Mesenteric fat pad (tissue), 1 donor: ENCODE measurements at places on chromosomes 2 and 18. TPM values are rescaled to one million over a fixed set of nuclear protein-coding genes. Genes with fewer than 3 reads are reported as not detected.

The SLC11A1 gene
- total RNA-seq = 122 TPM

The CCDC74A gene
- 0.96 TPM for total RNA-seq

The MC5R gene
- total RNA-seq = not detected

The SULT1C4 gene
- total RNA-seq = 2.1 TPM

The THADA gene
- 38.0 TPM for total RNA-seq

The PRSS56 gene
- total RNA-seq = not detected

The UGT1A3 gene
- not detected for total RNA-seq

GRCh38 chr2:53672881-53673522 is 94.6 kb upstream of the CHAC2 start:
- no peak for DNase-seq

GRCh38 chr2:31138037-31138962 is at the start of gene GALNT14:
Gene GALNT14 (minus strand): TSS chr2:31138440. CDS start chr2:31138086, 354 bp downstream.
- DNase-seq = peak; percentile 91

GRCh38 chr2:127633556-127634065 is 12.3 kb upstream of the GPR17 start:
- no peak for DNase-seq

DNA sequence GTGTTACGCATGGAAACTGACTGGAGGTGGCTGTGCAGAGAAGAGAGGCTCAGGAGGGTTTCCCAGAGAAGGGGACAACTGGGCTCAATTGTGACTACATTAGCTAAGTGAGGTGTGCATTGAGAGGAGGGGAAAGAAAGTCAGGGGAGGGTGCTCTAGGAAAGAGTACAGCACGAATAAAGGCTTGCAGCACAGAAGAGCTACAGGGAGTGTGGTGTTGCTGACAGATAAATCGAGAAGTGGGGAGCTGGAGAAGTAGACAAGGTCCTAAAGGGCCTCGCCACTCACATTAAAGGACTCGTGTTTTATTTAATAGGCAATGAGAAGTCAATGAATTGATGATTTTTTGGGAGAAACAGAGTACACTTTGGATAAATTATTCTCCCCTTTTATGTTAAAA is 65.7 kb upstream of the CTAGE1 start:
- no peak for DNase-seq

- DNase-seq = peak; percentile 62
These were observed 102.1 kb upstream of the HS6ST1 start for GRCh38 chr2:128420776-128421175.

DNA sequence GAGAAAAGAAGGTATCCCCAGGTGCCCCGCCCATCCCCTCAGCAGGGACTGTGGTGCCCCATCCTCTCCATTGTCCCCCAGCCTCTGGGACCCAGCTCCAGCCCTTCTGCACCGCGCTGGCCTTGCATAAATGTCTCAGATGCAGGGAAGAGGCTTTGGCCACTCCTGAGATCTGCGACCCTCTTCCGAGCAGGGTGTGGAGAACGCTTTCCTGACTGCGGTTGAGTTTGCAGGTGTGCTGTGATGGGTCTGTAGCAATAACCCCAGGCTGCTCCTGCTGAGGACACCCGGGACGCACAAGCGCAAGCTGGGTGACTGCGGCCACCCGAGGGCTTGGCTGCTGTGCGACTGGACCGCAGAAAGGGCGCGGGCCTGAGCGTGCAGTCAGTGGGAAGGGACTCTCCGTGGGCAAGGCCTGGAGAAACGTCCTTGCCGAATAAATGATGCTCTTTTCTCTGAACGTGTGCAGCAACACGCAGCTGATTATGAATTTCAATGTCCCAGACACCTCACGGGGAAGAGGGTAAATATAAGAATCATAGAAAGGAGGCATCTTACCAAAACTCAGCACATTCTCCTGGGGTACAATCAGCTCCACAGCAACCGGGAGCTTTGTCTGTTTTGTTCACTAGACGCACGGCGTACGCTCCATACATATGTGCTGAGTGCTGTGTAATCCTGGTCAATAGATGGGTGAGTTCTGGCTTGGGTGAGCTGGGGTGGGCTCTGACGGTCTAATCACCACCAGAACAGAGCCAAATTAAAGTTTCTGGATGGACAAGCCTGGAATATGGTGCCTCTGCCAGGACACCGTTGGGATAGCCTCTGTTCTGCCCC is 67.5 kb upstream of the ZNF516 start:
- DNase-seq = no peak

DNA sequence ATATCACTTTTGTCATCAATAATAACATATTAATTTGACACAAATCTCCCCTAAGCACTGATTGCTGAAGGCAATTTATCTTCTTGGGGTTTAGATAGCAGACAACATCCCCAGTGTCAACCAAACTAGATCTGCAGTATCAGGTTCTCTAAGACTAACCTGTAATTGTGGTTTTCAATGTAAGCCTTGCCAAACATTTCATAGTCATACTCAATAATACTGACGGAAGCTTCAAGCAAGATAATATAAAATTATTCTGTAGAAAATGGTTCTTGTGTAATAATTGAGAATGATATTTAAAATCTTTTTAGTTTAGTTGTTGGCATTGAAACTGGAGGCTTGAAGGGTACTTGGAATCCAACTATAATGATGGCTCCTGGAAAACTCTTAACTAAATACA is 186.3 kb downstream of the RIT2 start:
- no peak for DNase-seq

- no peak for DNase-seq
These were observed 31.6 kb upstream of the GMPPA start for GRCh38 chr2:219466816-219467735.

DNA sequence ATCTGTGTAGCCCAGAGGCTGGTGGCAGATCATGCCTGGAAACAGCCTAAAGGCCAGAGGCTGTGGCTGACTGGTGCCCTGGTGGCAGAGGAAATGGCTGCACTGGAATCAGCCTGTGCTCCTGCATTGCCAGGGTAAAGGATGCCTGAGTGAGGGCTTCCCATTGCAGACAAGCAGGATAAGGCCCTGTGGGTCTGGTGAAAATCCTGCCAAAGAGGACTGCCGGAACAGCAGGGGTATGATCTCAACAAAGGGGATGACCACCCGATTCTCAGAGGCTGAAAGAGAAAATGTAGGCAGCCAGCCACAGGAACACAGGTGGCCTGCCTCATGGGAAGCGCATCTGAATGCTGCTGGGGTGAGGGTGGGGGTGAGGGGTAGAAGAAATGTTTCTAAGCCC is 48.2 kb downstream of the FBXO48 start:
- DNase-seq = no peak

DNA sequence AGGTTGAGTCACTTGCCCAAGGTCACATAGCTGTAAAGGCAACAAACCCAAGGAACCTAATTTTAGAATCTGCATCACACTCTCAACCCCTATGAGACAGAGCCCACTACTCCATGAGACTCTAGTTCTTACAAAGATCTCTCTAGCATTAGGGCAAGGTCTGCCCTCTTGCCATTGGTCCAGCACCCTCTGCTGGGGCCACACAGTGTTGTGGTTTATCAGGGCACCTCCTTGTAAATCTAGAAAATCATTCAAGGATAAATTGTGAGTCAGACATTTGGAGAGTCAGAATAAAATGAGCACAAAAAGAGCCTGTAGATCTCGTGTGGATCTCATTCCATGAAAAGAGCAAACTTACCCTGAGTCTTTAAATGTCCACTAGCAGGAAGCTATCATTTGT is 91.2 kb downstream of the SLC8A1 start:
- no peak for DNase-seq

DNA sequence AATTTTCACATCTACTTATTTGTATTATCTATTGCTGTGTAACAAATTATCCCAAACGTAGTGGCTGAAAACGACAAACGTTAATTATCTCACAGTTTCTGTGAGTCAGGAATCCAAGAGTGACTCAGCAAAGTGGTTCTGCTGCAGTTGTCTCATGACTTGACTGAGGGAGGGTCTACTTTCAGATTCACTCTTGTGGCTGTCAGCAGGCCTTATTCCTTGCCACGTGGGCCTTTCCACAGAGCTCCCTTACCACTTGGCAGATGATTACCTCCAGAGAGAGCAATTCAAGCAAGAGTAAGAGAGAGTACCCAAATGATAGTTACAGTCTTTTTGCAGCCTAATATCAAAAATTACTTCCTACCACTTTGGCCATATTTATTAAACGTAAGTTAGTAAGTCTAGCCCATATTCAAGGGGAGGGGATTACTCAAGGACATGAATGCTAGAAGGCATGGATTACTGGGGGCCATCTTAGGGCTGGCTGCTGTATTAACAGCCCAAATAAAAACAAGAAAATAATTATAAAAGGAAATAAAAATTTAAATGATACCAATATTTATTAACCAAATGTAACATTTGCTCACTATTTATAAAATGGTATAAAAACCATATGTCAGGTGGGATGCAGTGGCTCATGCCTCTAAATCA is 48.7 kb upstream of the NBEAL1 start:
- no peak for DNase-seq

- DNase-seq = no peak
These were observed 172.9 kb upstream of the SOX11 start for GRCh38 chr2:5519286-5519685.

DNA sequence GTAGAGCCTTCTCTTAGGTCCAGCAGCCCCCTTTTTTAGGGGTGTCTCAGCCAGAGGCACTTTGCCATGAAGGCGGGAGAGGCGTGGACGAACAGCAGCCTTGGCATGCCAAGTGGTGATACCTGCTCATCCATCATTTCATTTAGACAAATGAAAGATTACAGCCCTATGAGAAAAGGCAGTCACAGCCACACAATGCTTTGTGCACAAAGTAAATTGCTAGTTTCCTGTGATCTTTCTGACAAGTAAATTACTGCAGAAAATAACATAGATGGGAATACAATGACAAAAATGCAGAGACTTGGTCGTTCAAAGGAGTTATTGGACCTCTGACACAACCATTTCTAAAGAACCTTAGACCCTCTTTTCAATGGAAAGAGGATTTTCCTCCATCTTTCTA is 94.9 kb downstream of the RND3 start:
- DNase-seq = no peak

DNA sequence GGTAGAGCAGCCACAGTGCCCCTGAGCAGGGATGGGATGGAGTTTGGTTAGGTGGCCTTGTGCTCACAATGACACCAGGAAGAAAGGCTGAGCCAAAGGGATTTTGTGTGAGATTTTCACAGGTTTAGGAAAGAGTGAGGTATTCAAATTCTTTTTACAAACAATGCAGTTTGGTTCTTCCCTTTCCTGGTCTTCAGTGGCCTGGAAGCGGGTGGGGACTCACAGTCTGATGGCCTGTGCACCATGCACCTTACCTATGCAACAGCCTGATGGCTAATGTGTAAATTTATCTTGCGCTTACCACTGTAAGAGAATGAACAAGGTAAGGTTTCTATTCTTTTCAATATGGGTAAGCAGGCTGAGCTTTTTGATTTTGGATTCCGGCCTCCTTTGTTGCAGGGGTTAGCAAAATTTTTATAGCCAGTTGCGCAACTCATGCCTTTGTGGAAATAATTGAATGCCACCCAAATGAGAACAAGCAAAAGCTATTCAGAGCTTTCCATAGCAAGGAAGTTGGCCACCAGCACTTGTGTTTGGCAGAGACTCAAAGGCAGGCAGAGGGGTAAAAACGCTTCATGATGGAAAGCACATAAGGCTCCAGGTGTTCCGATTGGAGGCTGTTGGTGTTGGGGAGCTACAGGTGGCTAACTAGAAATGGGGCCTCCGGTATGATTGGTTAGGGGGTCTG is 23.8 kb upstream of the IL1R2 start:
- no peak for DNase-seq
